COR-L47 (cell line): ENCODE measurements at places on chromosomes 5 and 9.

DNA sequence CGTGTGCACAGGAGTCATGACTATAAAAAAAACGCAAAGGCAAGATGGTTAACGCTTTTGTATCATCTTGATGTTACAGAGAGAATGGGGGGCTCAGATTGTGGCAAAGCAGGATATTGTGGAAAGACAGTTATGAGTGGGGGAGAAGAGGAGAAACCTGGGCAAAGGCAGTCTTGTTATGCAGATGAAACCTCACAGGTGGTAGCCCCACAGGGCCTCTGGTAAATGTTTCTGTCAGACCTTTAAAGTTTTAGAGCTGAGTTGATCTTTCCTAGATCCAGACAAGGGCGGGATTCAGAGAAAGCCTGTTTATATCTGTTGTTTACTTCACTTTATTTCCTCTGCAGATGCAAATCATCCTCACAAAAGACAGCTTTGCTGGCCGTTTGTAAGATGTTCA is 55.2 kb downstream of the C9orf85 start:
- no peak for DNase-seq

DNA sequence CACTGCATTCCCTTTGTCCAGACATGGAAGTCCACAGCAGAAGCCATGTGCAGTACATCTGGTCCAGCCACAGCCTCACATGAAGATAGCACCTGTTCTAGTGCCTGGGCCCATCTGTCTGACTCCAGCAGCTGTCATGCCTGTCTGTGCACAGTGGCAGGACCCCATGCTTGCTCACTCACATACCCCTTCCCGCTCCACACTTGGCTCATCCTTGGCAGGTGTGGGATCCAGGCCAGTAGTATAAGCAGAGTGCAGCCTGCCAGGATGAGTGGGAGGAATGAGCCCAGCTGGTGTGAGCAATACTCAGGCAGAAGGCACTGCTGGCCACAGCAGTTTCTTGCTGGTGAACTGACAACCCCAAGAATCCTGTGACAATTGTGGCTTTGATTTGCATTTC is 168.0 kb downstream of the PRDM9 start:
- no peak for DNase-seq

- no peak for DNase-seq
Observed at GRCh38 chr9:22208846-22209585, 199.9 kb upstream of the CDKN2B start.

DNA sequence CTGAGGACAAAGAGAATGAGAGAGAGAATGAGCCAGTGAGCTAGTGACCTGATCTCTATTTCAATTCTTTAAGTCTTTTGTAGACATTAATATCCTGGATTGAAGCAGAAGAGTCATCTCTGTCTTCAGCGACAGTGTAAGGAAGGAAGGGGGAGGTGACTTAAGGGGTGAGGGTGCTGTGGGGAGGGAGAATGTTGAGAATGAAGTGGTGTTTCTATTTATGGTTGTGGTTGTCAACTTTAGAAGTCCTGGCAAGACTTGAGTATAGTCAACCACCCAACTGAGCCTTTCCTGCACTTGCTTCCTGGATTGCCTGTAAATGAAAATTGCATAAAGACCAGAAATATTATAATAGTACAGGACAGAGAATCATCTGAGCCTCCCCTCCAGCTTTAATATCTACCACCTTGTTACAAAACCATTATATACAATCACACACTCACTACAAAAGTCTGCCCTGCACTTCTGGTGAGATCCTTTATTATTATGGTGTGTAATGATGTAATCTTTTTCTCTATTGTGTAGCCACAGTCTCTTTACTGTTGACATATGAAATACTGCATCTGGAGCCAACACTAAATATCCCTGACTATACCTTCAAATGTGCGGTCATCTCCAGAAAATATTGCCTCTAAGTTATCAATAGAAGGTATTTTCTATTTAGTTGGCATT is 91.7 kb downstream of the NTRK2 start:
- no peak for DNase-seq

- DNase-seq = no peak
Observed at GRCh38 chr5:158801268-158801667, 298.4 kb downstream of the EBF1 start.

DNA sequence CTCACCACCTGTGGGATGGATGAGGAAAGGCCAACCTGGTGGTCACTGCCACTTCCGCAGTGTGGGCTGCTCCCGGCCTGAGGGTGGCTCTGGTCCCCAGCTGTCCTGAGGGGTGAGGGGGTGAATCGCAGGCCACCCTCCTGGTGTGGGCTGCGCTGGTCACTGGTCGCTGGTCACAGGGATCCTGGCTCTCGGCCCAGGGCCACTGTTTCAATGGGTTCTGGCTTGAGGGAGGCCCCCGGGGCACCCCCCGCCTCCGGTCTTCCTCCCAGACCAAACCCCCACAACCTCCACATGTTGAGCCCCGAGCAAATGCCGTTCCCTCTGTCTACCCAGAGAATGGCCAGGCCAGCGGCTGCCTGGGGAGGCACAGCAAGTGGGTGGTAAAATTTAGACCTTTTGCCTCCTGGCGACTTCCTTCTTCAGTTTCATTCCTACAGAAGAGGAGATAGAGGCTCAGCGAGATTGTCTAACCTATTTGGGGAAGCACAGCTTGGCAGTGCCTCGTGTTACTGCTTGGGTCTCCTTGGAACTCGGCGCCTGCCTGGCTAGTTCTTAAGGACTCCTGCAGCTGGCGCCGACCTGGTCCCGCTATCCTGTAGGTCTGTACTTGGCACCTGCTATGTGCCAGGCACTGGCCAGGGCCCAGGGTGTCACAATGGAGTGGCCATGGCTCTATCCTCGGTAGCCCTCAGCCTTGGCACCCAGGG is 48.2 kb downstream of the RXRA start:
- DNase-seq = no peak
